ENCODE measurements at places on chromosomes 3 and 15. TPM values are rescaled to one million over a fixed set of nuclear protein-coding genes. Genes with fewer than 3 reads are reported as not detected.

GRCh38 chr3:188780193-188781147, 391.3 kb upstream of the TPRG1 start:
- peak; percentile 92 for DNase-seq

DNA sequence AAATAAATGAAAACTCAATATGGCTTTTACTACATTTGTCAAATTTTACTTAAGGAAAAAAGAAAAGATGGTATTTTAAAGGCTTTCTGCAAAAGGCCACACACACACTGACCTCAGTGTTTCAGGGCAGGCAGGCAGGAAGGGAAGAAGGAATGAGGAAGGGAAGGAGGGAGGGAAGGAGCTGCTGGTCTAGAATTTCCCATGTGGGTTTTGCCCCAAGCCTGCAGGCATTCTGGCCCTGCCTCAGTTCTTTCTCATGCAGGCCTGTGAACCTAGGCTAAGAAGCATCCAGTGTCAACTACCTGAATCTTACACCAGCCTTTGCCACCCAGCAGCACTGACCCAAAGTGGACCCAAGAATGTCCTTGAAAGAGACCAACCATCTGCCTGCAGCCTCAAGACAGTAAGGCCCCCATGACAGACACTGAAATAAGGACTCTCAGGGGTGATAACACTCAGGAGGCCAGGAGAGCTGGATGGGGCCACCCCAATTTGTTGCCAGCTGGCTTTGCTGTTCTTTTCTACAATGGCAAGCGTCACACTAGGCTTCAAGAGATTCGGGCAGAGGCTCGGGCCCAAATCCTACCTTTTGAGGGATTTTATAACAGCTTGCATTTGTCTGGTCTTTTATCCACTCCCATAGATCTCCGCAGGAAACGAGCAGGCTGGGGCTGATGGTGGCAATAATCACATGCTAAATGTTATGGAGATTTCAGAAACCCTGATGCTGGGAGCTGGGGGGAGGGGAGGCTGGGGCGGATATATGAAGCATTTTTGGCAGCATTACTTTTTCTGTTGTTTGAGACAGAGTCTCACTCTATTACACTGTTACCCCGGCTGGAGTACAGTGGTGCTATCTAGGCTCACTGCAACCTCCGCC, 51.4 kb downstream of the XXYLT1 start:
- no peak for DNase-seq

DNA sequence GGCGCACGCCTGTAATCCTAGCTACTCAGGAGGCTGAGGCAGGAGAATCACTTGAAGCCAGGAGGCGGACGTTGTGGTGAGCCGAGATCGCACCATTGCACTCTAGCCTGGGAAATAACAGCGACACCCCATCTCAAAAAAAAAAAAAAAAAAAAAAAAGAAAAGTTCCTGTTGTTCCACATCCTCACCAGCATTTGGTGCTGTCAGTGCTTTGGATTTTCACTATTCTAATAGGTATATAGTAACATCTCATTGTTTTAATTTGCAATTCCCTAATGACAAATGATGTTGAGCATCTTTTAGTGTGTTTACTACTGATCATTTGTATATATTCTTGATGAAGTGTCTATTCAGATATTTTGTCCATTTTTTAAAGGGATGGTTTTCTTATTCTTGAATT, 24.6 kb downstream of the UBR1 start:
- no peak for DNase-seq

- DNase-seq: no peak
These were observed 712.6 kb upstream of the GBE1 start for GRCh38 chr3:82473864-82474541.

DNA sequence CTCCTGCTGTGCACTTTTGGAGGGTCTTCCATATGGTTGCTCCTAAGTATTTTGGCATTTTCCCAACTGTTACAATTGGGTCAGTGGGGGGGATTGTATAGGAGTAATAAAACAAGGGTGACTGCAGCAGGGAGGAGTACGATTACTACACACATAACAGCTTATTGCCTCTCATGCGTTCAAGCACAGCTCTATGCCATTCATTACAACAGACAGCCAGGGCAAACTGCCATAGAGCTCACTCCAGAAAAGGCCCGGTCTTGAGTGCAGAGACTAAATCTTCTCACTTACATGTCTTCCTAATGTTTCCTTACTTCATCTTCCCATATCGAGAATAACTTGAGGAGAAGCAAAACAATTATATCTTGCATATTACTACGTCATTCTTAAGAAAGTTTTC, 1.4 kb upstream of the CHMP2B start:
- no peak for DNase-seq

GRCh38 chr15:67836955-67837354, 2.9 kb downstream of the RNU6-1 start:
- no peak for DNase-seq

DNA sequence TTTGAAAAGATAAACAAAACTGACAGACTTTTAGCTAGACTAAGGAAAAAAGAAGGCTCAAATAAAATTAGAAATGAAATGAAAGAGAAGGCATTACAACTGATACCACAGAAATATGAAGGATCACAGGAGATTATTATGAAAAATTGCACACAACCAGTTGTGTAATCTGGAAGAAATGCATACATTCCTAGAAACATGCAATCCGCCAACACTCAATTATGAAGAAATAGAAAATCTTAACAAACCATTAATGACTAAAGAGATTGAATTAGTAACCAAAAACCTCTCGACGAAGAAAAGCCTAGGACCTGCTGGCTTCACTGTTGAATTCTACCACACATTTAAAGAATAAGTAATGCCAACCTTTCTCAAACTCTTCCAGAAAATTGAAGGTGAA, 149.5 kb downstream of the SV2B start:
- DNase-seq: no peak

GRCh38 chr3:73786321-73786807, 161.6 kb upstream of the PDZRN3 start:
- peak; percentile 69 for DNase-seq

The TP63 gene
- total RNA-seq: under 0.01 TPM

The ARNT2 gene
- 2.8 TPM for total RNA-seq

The PEAK1 gene
- 15.6 TPM for total RNA-seq

The IQCF5 gene
- total RNA-seq: not detected

The ZNF619 gene
- 4.0 TPM for total RNA-seq

The INSYN1 gene
- under 0.01 TPM for total RNA-seq

The OXSM gene
- 14.4 TPM for total RNA-seq
